ENCODE measurements at places on chromosomes 2 and 18.

GRCh38 chr2:178069551-178069950 lies 3.0 kb downstream of the PDE11A start:
- DNase-seq = no peak

- peak; percentile 56 for DNase-seq
Observed at GRCh38 chr18:44838971-44839666, 158.4 kb downstream of the SETBP1 start.

DNA sequence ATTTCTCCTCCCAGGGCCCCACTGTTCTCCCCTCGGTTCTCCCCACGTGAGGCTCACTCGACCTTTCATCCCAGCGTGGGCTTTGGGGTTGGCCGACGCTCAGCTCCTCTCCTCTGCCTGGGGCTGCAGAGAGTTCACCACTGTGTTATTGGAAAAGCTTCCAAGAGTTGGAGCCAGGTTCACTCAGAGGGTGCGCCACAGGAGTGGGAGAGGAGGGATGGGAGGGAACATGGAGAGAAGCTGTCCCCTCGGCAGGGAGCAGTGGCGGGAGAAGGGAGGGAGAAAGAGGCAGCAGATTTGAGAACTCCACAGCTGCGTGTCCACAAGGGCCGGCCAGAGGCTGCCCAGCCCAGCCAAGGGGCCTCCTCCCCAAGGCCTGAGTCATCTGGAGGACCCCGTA lies 197.1 kb upstream of the SMAD2 start:
- DNase-seq = no peak

GRCh38 chr2:220451438-220451837 lies 824.0 kb downstream of the SLC4A3 start:
- DNase-seq = no peak

DNA sequence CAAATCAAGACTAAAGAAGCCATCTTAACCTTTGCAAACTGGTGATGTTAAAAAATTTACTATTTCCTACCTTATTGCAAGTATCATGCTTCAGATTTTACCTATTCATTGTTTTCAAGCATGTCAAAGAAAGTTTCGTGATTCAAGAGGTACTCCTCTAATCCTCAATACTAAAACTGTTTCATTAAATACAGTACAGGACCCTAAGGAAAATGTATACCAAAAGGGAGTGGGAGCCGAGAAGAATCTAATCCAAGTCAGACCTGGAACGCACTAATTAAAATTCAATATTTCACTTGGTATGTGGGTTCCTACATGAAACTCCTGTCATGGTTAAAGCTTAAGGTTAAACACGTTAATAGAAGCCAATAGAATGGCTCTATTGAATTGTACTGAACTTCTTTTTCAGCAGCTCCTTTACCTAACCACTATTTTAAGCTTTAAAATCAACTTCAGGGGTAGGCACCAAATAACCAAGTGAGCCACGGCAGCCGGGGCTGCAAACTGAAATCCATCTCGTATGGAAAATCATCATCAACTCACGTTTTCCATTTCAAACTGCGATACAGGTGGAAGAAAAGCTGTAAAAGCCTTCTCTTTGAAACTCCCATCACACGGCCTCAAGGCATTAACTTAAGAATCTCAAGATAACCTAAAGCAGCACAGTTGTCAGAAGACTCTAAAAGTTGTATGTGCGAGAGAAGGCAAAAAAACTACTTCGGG lies 188.8 kb downstream of the ZEB2 start:
- DNase-seq = no peak

- no peak for DNase-seq
Observed at GRCh38 chr18:37294951-37295350, 270.6 kb downstream of the CELF4 start.

- DNase-seq = no peak
Observed at GRCh38 chr18:70422391-70422965, 133.6 kb downstream of the SOCS6 start.

- no peak for DNase-seq
Observed at GRCh38 chr2:215262741-215263362, 49.0 kb upstream of the ATIC start.

- DNase-seq = no peak
Observed at GRCh38 chr2:103484906-103485305, 723.1 kb downstream of the TMEM182 start.

DNA sequence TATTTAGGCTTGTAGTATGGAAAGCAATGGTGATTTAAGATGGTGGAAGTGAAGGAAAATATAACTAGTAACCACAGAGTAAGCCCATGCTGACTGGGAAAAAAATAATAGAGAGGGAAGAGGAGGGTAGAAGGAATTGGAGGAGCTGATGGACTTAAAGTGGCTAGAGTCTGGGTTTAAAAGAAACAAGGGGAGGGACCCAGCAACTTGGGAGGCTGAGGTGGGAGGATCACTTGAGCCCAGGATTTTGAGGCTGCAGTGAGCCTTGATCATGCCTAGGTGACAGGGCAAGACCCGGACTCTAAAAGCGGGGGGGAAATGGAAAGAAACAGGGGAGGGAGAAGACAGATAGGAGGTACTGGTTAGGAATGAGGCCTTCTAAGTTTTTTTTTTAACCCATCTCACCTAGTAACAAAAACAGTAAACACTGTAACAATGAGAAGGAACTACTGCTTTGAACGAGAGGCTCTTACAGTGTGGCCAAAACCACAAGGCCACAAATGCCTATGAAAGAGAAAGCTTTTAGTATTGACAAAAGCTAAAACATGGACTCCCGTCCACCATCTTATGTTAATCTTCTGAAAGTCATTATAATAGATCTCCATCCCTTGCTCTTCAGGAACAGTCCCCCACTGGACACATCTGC lies 26.6 kb downstream of the METTL8 start:
- no peak for DNase-seq

GRCh38 chr2:68747413-68747812 lies 12.8 kb downstream of the ARHGAP25 start:
- DNase-seq = no peak

- DNase-seq = no peak
Observed at GRCh38 chr2:170481201-170481600, 233.9 kb upstream of the SP5 start.

GRCh38 chr2:168024459-168024858 lies 222.9 kb downstream of the STK39 start:
- no peak for DNase-seq

DNA sequence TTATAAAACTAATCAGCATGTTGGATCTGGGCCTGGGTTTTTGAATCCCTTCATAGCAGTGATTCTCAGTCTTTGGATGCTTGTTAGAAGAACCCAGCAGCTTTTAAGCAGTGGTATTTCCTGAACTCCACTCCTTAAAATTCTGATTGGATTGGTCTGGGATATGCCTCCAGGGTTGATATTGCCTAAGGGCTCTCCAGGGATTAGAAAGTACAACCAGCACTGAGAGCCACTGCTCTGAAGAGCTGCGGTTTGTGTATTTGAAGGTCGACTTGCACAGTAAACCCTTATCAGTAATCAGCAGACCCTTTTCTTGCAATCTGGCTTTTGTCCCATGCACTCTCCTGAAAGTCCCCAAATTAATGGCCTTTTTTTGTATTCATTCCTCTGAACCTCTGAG lies 17.0 kb upstream of the RBMS1 start:
- no peak for DNase-seq

DNA sequence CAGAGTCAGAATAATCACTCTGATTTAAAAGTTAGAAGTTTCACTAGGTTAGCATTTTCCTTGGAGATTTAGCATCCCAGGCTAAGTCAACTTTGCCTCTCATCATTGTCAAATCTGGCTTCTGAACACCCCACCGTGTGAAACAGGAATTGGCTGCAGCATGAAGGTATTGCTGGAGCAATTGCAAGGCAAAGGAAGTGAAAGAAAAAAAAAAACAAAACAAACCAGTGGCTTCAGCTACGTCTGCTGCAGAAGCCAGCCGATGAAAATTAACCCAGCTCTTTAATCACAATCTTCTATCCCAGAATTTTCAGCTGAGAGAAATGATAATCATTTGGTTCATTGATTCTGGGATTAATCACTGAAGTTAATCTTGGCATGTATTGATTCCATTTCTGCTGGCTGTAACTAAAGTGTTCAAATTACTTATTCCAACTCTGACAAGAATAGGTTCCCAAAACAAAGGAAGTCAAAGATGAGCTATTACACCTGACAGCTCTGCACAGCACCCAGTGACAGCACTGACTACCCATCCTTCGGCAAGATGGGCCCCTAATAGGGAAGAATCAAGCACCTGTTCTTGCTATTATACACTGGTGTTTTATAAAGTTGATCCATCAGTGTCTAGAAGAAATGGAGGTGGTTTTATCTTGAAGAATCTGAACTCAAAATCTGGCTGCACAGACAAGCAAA lies 42.7 kb upstream of the REG3G start:
- no peak for DNase-seq

DNA sequence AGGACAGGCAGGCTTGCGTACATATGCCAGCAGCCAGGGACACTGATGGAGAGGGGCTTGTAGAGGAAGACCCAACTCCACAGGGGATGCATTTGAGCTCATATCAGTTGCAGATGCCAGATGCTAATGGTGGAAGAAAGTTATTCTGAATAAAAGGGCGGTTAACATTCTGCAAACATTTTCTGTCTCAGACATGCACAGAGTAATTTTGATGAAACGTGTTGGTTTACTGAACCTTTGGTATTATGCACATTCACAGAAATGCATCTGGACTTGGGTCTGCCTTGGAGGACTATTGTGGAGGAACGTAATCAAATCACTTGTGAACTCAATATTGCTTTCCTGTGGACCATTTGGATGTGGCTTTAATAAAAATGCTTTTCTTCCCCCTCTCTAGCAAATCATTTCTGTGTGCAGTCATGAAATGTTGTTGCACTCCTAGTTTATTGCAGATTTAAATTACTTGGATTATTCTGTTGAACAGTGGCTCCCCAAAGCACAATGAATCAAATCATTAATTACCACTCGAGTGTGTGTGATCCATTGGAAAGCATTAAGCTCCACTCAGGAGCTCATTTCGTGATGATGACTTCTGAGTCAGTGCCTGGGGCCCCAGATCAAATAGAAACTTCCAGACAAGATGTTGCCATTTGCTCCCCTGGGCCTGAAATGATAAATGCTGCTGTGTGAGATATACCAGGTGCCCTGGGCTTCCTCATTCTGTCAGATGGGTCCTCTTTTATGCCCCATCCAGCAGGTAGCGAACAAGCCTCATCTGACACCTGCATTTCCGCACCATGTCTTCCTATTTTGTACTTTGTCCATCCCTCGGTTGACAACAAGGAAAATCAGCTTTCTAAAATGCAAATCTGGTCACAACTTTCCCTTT lies 697.0 kb upstream of the HS6ST1 start:
- no peak for DNase-seq

DNA sequence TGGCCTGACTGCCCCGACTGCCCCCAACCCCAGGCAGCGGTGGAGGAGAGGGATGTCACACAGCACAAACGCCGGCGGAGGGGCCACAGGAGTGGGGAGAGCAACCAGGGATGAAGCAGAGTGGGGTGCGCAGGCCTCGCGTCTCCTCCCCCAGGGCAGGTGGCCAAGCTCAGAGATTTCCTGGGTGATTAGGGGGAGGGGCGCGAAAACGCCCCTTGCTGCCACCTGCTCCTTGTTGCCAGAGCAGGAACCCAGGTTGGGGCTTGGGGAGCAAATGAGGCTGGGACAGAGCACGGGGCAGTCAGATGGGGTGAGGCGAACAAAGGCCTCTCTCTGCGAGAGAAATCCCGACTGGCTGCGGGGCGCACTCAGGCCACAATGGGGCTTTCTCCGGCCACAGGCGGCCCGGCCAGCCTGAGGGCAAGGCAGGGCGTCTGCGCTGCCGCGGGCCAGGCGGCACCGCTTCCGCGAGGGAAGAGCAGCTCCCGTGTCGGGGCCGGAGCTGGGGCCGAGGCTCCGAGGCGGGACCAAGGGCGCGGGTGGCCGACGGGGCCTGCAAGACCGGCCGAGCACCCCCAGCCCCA lies 11.5 kb downstream of the TEX44 start:
- DNase-seq = no peak

DNA sequence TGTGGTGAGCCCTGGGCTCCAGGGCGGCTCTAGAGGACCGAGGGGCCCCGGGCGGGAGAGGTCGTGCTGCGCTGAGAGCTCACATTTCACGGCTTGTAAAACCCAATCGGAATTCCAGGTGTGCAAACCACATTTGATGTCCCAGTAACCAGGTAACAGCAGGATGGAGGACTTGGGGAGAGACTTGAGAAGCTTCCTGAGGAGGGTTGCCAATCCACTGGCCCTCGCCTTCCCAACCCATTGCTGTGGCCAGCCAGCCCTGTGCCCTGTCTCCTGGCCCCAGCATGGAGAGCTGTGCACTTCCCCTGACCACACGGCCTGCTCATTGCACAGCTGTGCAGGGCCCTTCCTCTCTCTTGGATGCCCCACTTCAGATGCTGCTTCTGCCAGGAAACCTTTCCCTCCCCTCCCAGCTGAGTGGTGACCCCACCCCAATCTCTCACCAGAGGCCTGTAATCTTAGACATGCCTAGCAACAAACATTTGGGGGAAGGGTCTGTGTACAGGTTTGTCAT lies 39.6 kb downstream of the ASB1 start:
- no peak for DNase-seq

DNA sequence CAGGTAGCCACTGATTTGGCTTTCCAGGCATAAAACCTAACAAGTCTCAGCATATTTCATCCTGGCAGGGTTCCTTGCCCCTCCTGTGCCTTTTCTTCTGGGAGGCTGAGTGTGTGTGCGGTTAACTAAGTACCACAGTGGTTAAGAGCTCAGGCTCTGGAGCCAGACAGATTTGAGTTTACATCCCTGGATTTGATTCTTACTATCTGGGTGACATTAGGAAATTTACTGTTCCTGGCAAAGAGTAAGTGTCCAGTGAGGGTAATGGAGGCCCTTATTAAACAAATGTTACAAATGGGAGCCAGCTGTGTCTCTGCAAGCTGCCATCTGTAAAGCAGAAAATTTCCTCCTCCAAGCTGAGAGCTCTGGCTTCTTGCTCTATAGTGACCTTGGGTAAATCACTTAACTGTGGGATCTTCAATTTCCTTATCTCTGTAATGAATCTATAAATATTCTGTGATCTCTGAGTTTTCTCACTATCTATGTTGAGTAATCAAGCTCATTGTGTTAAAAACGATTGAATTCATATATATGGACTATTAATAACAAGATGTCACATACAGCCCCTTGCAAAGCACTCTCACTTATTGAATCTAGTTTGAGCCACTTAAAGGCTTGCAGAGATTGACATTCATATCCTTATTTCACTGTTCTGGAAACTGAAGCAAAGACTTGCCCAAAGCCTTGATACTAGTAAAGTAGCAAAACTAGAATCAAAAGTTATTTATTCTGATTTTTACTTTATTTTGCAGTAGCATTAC lies 6.5 kb upstream of the COBLL1 start:
- DNase-seq = no peak

DNA sequence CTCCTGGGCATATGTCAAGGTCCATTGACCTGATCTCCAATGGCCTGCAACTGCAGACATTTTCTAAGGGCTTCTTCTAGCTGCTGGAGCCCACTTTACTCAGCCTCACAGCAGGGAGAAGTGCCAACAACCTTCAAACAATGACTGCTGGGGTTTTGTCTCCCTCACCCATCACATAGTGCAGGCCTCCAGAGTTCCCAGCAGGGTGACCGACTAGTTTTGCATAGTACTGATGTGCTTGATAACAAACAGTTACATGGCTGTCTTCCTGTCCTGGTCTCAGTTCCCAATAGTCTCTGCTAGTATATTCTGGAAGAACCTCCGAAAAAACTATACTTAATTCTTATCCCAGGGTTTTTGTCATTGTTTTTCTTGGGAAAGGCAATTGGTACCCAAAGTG lies 10.4 kb upstream of the NETO1 start:
- DNase-seq = no peak

GRCh38 chr18:59846814-59847490 lies 52.8 kb upstream of the PMAIP1 start:
- DNase-seq = no peak

- no peak for DNase-seq
Observed at GRCh38 chr2:30372826-30373225, 74.2 kb upstream of the LCLAT1 start.

- DNase-seq = no peak
Observed at GRCh38 chr2:144712550-144712940, 192.6 kb upstream of the ZEB2 start.
